ENCODE measurements at places on chromosomes 1 and 21.

DNA sequence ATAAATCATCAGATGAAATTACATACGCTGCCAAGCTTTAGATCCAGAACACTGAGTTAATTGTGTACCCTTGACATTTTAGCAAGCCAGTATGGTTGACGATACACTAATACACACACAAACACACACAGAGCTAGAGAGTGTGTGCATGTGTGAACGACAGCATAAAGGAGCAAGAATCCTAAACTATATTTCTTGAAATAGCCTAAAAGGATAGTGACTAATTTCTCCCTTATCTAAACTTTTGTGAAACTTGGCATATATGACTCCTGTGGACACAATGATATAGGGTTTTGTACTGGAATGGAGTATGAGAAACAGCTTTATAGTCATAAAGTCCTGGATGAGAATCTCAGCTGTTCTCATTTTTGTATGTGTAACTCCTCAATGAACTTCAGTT lies 65.1 kb upstream of the DMRTA2 start:
- no peak for DNase-seq

- no peak for DNase-seq
These were observed 15.6 kb upstream of the IL10 start for GRCh38 chr1:206787891-206788290.

GRCh38 chr1:54052431-54052933 lies 522 bp downstream of the TMEM59 start:
- peak; percentile 4 for DNase-seq

DNA sequence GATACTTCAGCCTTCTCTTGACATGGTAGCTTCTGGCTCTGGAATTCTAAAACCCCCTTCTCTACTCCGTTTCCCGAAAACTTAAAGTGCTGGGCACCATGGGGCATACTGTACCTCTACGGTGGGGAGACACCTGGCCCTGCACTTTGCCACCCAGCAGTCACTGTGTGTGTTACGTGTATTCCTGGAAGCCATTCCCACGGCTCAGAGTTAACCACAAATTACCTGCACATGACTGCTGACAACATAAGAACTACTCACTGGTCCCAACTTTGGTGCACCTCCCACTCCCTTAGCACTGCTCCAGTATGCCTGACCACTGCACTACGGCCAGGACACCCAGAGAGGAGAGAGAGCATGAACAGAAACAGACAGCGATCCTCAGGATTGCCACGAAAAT lies 29.4 kb upstream of the TMPRSS2 start:
- DNase-seq, result no peak

- DNase-seq, result no peak
These were observed 91.3 kb downstream of the ATP5PO start for GRCh38 chr21:33824156-33824941.

DNA sequence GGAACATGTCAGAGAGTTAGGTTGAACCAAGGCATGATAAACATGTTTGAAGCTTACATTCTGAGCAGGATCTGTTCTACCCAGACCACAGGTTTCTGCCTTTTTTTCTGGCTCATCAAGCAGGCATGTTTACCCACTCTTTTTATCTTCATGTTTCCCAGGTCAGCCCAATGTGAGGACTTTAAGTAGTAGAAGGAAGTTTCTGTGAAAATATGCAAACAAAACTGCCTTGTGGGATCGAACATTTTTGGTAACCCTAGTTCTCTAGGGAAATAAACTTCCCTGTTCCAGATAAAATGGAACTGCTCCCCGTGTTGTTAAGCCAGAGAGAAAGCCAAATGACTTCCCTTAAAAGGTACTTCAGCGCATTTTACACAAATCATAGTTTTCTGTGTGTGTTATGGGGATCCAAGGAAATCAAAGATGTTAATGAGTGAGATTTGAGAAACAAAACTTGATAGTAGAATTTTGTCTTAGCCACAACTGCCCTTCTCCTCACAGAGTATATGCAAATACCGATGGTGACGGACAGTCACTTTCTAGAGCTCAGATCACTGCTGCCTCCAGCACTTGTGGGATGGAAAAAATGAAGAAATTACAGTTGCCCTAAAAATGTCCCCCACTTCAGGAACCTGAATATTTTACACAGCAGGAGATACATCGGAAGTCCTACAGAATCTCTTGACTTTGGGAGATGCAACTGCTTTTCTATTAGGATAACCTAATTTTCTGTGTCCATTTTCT lies 765 bp upstream of the HIPK1 start:
- no peak for DNase-seq

DNA sequence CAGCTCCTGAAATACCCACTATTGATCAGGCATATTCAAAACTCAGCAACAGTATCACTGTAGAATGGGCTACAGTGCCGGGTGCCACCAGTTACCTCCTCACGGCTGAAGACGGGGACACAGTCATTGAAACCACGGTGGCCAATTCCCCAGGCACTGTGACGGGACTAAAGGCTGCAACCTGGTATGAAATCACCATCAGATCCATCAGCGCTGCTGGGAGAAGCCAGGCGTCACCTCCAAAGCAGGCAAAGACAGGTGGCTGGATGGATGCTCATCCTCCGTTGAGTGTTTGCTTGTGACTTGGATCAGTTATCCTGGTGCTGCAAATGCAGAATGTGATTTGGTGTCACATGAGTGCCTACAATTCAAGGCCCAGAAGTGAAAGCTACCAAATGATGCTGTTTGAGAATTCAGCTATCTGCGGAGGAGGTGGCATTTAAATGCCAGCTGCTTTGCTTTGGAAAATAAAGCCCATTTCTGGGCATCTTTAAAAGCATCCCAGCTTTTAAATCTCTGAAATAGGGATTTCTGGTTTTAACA lies 5.1 kb downstream of the FNDC7 start:
- no peak for DNase-seq

- DNase-seq, result no peak
These were observed 164.4 kb downstream of the PBX1 start for GRCh38 chr1:164723296-164723798.
